Transverse colon (tissue), 4 donors: ENCODE measurements at places on chromosomes 4 and X. TPM values are rescaled to one million over a fixed set of nuclear protein-coding genes. Genes with fewer than 3 reads are reported as not detected.

- DNase-seq: no peak
Measured at GRCh38 chr4:123417813-123418212, 21.2 kb downstream of the SPRY1 start.

DNA sequence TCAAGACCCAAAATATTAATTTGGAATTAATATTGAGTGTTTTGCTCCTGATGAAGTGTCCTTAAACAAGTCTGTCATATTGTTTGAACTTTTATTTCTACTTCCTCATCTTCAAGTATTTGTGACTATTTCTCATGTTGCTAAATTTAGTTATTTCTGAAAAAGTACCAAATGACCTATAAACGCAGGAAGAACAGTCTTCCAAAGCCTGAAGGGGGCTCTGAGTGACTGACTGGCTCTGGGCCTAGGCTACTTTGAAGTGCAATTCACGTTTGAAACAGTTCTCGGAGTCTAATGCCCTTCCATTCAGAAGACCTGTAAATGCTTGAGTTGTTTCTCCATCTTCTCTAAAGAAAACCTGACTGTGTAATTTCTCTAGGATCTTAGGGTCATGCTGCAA is 26.5 kb downstream of the GALNT7 start:
- no peak for DNase-seq

Gene FREM3
- not detected for total RNA-seq

- no peak for DNase-seq
Measured at GRCh38 chr4:1326751-1327525, 20.1 kb upstream of the UVSSA start.

DNA sequence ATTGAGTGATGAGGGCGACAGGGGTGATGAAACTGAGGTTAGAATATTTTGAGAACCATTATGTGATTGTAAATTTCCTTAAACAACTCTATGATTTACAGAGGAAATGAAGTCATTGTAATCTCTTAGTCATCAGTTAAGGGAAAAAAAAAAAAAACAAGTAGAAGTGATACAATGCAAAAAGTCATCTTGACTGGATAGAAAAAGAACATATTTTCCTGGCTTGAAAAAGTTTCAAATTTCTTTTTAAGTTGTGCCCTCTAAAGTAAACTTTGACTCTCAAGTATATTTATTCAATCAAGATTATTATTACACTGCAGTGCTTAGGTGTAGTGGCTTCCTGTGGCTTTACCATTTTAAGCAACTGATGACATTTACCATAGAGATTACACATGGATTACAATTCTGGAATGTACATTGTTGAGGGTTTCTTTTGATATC is 40.6 kb downstream of the GABRB1 start:
- DNase-seq: no peak

- no peak for DNase-seq
Measured at GRCh38 chr4:25810461-25811373, 52.1 kb downstream of the SEL1L3 start.

- DNase-seq: no peak
Measured at GRCh38 chrX:154131955-154132354, 12.1 kb upstream of the OPN1LW start.

DNA sequence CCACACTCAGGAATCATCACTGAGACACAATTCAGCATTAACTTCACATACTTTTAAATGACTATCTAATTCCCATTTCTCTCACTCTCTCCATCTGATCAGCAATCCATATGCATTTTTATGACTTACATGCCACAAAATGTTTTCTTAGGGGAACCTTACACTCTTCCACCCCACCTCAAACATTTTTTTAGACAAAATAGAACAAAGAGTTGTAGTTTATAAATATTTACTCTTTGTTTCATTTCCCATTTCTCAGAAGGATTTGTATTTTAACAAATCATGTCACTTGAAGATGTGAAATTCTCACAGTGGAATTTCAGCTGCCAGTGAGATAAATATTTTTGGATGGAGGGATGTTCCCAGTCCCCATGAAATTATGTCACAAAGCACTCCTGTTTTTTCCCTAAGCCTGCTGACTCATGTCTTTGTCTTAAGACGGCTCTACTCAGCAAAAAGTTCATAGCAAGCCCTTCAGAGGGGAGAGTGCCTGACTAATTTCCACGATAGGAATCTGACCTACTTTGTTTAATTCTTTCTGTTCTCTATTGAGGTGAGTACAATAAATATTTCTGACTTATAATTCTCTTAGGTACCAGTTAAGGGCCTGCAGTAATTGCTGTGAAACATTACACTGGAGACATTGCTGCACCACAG is 257.7 kb downstream of the THOC2 start:
- DNase-seq: no peak

Gene FAM193A
- total RNA-seq: 40.4 TPM

DNA sequence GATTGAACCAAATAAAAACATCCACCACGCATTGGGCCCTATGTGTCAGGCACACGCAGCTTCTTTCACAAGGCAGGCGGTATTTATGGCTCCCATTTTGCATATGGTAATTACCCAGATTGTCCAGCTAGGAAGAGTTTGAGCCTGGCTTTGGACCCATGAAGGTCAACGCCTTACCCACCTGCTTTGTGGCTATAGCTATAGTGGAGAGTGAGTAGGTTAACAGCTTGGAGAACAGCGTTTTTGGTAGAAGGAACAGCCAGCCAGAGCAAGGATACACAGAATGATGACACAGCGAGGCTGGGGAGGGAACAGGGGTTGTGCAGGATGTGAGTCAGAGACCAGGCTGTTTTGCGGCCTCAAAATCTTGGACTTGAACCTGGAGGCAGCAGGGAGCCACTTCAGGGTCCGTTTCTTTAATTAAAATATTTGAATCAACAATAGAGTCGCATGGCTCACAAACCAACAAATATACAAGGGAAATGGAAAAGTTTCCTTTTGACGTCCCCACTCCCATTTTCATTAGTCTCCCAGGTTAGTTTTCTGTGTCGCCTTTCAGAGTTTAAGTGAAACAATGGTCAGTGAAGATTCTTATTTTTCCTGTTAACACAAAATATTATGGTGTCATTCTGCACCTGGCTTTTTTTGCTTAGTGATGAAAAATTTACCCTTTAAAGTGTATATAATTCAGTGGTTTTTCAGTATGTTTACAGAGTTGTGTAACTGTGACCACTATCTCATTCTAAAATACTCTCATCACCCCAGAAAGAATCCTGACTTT is 118.2 kb upstream of the STX18 start:
- DNase-seq: no peak

DNA sequence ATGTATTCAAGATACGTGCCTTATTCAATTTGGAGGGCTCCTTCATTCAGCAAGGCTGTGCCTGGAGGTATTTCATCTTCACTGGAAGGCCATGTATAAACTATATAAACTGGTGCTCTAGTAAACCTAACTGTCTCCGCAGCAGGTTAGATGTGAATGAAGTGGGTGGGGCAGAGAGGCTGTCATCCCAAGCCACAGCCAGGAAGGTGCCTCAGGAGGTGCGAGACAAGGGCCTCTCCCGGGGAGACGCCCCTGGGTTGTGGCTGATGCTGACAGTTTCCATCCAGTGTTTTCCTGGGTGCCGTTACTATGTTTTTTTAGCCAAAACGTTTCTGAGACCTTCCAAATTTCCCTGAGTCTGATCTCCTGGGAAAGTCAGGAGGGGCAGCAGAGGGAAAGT is 221.5 kb upstream of the RPL34 start:
- no peak for DNase-seq
